MCF 10A (cell line): ENCODE measurements at places on chromosomes 16 and 17. TPM values are rescaled to one million over a fixed set of nuclear protein-coding genes. Genes with fewer than 3 reads are reported as not detected.

The MT1M gene
- not detected in 2 replicates for total RNA-seq

The RAP1GAP2 gene
- 33.8 and 40.2 TPM in 2 replicates for total RNA-seq

The CD68 gene
- 6.9 and 10.6 TPM in 2 replicates for total RNA-seq

GRCh38 chr17:77129568-77130301, 11.0 kb upstream of the SEC14L1 start:
- DNase-seq = no peak
- peaks cover 35% of the 10 kb centered on the region for H3K4me1 ChIP-seq
- H3K27me3 ChIP-seq = no peaks in the 10 kb centered on the region
- H3K27ac ChIP-seq = no peak overlapping the region
- H3K36me3 ChIP-seq = no peaks in the 10 kb centered on the region

GRCh38 chr17:83109793-83110645, 30.6 kb downstream of the METRNL start:
- H3K4me1 ChIP-seq = peaks cover 15% of the 10 kb centered on the region
- H3K27ac ChIP-seq = peak overlapping the region; percentile 78
- DNase-seq = peak; percentile 96
- peaks cover 13% of the 10 kb centered on the region for H3K27me3 ChIP-seq
- H3K36me3 ChIP-seq = no peaks in the 10 kb centered on the region

GRCh38 chr16:86222547-86222946, 287.8 kb upstream of the FOXF1 start:
- peaks cover 48% of the 10 kb centered on the region for H3K27me3 ChIP-seq
- DNase-seq = no peak
- no peak overlapping the region for H3K27ac ChIP-seq
- peak overlapping the region; percentile 59 for H3K4me3 ChIP-seq
- H3K4me1 ChIP-seq = peaks cover 19% of the 10 kb centered on the region

GRCh38 chr17:58289869-58290268, 9.1 kb upstream of the MPO start:
- peaks cover 4% of the 10 kb centered on the region for H3K4me1 ChIP-seq
- peak; percentile 48 for DNase-seq
- H3K27me3 ChIP-seq = peaks cover 41% of the 10 kb centered on the region
- H3K36me3 ChIP-seq = no peaks in the 10 kb centered on the region
- no peak overlapping the region for H3K27ac ChIP-seq

DNA sequence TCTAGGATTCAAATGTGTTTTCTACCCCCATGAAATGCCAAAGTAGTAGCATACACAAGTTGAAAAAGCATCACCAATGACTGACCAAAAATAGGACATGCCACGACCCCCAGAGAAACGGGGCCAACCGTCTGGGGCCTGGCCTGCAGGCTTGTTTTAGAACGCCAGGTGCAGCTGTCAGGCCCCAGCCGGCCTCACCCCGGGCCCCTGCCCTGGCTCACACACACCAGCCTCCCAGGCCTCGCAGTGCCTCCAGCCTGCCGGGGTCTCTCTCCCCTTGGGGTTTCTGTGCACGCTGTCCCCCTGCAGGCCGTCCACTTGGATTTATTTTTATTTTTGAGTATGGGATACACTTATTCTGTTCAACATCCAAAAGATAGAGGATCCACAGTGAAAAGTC, 7.9 kb downstream of the KATNB1 start:
- DNase-seq = no peak
- H3K27ac ChIP-seq = no peak overlapping the region
- H3K4me1 ChIP-seq = no peaks in the 10 kb centered on the region
- H3K36me3 ChIP-seq = peaks cover 15% of the 10 kb centered on the region

DNA sequence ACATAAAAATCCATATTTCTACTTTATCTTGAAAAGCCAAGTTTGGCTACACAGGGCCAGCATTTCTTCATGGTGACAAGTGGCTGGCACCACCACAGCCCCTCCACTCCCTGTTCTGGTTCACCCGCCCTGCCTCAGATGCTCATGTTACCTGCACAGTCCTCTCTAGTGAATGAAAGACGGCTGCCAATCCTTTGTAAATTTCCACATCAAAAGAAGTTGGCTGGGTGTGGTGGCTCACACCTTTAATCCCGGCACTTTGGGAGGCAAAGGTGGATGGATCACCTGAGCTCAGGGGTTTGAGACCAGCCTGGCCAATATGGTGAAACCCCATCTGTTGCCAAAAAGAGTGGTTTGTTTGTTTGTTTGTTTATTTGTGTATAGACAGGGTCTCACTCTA, 19.9 kb upstream of the CORO1A start:
- no peak overlapping the region for H3K4me3 ChIP-seq
- H3K36me3 ChIP-seq = no peaks in the 10 kb centered on the region
- H3K4me1 ChIP-seq = no peaks in the 10 kb centered on the region
- DNase-seq = no peak
- no peaks in the 10 kb centered on the region for H3K27me3 ChIP-seq

DNA sequence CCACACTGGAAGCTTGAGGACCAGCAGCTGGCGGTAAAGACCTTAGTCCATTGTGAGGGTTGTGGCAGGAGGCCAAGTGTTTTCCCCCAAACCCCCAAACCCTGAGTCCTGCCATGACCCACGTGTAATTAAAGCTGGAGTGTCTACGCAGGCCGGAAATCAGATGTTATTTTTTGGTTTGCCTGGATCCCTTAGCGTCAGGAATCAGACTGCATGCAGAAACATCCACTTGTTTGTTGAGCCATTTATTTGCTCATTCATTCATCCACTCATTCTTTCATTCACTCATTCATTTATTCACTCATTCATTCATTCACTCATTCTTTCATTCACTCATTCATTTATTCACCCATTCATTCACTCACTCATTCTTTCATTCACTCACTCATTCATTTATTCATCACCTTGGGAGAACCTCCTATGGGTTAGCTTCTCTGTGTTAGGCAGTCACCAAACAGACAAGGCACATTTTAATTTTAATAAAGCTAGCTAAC, 313.1 kb downstream of the MAF start:
- no peak for DNase-seq
- no peak overlapping the region for H3K27ac ChIP-seq
- no peak overlapping the region for H3K4me3 ChIP-seq

GRCh38 chr17:49891694-49892389, 44.0 kb upstream of the TAC4 start:
- no peaks in the 10 kb centered on the region for H3K36me3 ChIP-seq
- H3K27ac ChIP-seq = no peak overlapping the region
- peaks cover 16% of the 10 kb centered on the region for H3K27me3 ChIP-seq
- no peak for DNase-seq
- H3K4me1 ChIP-seq = peaks cover 6% of the 10 kb centered on the region
- no peak overlapping the region for H3K4me3 ChIP-seq

DNA sequence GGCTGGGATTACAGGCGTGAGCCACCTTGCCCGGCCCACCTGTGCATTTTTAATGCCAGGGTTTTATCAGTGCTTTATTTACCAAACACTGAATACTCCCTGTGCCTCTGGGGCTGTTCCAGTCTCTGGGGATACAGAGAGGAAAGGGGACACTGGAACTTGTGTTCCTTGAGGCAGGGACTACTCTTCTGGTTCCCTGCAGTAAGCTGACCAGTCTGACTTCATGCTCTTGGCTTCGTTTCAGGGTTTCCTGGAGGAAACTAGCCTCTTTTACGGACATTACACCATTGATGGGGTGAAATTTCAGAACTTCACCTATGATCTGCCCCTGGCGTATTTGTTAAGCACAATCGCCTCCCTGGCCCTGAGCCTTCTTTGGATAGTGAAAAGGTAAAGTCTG, 37.4 kb upstream of the COQ7 start:
- H3K27me3 ChIP-seq = no peaks in the 10 kb centered on the region
- peaks cover 6% of the 10 kb centered on the region for H3K36me3 ChIP-seq
- H3K27ac ChIP-seq = no peak overlapping the region
- no peak overlapping the region for H3K4me3 ChIP-seq
- no peak for DNase-seq
- no peaks in the 10 kb centered on the region for H3K4me1 ChIP-seq
